ENCODE measurements at places on chromosomes 2 and 18.
A peak's percentile ranks its signal among the peaks of the same experiment; 100 is the strongest.

DNA sequence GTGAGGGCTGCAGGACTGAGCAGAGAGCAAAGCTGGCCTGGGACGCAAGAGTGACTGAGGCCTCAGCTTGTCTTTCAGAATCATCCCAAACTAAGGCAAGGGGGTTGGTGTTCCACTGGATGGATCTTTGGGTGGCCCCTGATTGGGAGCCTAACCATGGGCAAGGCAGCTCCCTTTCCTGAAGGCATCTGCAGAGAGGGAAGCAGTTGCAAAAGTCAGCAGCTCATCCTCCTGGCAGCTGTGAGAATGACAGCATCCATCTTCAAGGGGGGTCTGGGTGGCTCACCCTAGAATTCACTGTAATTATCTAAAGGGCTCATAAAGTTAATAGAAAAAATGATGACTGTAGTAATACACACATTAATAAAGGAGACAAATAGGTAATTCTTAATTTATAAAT, 46.5 kb upstream of the RAB31 start:
- DNase-seq = no peak

DNA sequence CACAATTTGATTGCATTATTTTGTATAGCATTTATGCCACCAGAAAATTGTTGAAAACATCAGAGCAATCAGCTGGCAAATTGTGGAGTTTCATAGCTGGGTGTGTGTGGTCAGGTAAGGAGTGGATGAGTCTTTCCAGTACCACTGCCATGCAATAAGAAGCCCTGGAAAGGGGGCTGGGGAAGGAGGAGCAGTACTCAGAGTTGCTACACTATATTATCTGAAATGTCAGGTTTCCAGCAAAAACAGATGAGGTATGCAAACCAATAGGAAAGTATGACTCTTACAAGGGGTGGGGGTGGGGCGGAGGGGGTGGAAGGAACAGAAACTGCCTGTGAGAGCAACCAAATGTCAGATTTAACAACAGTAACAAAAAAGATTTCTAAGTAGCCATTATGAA, 112.2 kb downstream of the SOS1 start:
- no peak for DNase-seq

- DNase-seq = no peak
Measured at GRCh38 chr2:193965263-193965662, 1691.8 kb upstream of the SLC39A10 start.

DNA sequence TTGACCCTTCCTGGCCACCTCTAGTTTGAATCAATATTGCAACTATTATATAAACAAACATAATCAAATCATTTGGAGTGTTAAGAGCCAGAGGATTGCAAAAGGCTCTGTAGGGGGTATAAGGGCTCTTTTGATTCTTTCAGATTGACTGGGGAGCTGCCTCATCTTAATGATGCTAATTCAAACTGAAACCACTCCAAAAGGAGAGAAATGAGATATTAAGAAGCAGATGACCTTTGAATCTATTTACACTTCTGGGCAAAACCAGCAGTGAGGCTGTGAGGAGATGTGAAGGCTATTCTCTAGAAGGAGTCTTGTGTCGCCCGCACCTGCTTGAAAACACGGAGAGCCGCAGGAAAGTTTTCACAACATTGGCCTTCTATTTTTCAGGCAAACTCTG, 311.2 kb upstream of the CRIM1 start:
- DNase-seq = no peak

GRCh38 chr2:232422051-232422450, 15.4 kb downstream of the ALPG start:
- DNase-seq = no peak

GRCh38 chr18:13889671-13890070, 25.7 kb downstream of the MC2R start:
- DNase-seq = no peak

DNA sequence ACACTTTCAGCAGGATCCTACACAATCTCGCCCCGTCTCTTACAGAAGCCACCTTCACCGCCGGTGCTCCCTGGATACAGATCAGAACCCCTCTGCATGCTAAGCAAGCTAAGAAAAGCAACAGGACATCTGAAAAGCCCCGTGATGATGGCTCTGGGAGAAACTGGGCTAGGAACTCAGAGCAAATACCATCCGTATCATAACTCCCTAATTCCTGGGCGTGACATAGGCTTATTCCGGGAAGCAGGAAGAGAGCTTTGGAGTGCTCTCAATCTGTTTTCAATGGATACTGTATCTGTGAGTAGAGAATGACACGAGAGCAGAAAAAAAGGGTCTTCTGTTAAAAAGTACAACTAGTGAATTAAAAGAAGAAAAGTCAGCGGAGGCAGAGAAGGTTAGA, 121.6 kb downstream of the SPP2 start:
- DNase-seq = no peak

- DNase-seq = no peak
Measured at GRCh38 chr2:41697389-41697788, 350.4 kb upstream of the PKDCC start.

- no peak for DNase-seq
Measured at GRCh38 chr2:208250388-208250787, 4.5 kb downstream of the IDH1 start.

DNA sequence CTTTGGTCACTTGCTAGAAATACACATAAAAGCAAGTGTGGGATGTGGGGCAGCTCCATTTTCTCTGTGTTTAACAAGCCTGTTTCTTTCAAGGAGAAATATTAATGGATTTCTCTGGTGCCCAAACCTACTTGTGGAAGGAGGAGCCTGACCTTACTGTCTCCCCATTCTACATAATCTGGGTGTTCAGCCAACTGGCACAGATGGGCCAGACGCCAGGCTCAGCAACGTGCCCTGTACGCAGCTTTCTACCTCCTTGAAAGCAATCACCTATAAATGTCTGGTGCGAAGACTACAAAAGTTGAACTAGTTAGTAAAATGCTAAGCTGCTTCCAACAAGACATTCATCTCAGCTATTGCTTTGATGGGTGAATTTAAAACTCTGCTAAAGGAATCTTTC, 33.2 kb upstream of the MYO3B start:
- no peak for DNase-seq

DNA sequence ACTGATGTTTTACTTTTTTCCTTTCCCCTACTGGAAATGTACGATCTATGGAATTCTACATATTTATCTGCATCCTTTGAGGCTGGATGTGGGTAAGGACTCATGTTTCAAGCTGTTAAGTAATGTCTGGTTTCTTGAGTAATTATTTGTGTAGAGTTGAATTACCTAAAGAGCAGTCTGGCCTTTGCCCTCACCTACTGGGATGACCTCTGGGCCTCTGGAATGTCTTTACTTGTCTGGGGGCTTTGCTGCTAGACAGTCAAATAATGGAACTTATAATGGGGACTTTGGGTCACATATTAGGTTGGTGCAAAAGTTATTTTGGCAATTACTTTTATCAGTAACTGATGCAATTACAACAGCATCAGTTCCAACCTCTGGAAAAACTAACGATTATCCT, 244.7 kb downstream of the CCDC178 start:
- DNase-seq = no peak

GRCh38 chr2:74148457-74149246, 940 bp upstream of the BOLA3 start:
- DNase-seq = no peak

- DNase-seq = no peak
Measured at GRCh38 chr2:213227458-213227857, 56.8 kb upstream of the SPAG16 start.

- no peak for DNase-seq
Measured at GRCh38 chr2:217980591-217980990, 22.2 kb downstream of the TNS1 start.

DNA sequence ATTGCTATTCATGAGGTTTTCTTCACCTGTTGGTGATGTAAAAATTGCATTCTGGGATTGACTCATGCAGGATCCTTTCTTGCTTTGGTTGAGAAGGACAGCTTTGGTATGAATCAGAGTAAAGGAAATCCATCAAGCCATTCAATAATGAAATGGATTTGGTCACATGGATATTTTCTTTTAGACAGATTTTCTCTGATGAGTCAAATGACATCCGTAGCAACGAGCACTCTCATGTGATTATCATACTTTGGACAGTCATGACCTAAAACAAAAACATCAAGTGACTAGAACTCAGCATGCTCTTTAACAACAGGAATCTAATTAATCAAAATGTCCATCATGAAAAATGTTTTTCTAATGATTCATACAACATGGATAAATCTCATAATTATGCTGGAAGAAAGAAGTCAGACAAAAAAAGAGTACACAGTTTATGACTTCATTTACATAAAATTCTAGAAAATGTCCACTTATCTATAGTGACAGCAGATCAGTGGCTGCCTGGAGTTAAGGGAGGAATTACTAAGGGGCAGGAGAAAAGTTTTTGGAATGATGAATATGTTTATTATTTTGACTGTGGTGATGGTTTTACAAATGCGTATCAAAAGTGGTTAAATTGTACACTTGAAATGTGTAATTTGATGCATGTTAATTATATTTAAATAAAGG, 30.7 kb downstream of the TRAK2 start:
- no peak for DNase-seq

DNA sequence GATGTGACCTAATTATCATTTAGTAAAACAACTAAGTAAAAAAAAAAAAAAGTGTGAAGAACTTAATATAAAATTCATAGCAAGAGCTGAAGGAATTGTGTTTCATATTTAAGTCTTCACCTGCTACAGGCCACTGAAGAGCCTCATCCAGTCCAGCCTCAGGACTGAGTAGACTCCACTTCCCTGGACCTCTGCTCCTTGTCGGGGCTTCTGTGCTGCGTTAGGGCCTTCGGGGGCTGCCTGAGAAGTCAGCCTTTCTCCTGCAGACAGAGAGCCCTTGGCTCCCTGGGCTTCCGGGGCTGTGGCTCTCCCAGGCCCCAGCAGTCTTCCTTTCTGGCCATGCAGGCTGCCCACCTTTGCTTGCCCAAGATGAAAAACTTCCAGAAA, 95.5 kb downstream of the MTCL1 start:
- no peak for DNase-seq

DNA sequence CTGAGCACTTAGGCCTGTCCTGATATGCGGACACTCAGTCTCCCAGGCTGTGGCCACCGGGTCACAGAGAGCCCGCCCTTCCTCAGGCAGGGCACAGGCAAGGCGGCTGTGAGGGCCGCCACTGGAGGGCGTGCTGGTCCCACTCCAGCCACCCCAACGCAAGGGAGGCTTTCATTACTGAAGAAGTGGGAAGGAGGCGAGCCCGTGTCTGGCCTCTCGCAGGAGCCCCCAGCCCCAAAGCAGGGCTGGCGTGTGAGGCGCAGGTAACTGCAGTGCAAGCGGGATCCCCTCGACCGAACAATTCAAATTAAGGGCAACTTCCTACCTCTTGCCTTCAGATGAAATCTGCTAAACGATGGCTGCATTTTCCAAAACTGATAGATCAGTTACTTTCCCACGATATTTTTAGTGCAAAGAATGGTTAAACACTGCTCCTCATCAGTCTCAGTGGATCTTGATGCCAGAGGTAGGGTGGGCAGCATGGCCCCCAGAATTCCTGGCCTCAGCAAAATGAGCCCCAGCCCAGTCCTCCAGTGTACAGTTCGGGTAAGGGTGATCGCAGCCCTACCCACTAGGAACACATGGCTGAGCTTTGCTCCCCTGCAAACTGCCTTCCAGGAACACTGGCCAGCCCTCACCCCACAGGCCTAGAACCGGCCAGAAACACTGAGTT, 97.2 kb downstream of the SEPTIN10 start:
- DNase-seq = peak; percentile 98

- DNase-seq = no peak
Measured at GRCh38 chr2:74619651-74620297, 28.4 kb downstream of the M1AP start.

DNA sequence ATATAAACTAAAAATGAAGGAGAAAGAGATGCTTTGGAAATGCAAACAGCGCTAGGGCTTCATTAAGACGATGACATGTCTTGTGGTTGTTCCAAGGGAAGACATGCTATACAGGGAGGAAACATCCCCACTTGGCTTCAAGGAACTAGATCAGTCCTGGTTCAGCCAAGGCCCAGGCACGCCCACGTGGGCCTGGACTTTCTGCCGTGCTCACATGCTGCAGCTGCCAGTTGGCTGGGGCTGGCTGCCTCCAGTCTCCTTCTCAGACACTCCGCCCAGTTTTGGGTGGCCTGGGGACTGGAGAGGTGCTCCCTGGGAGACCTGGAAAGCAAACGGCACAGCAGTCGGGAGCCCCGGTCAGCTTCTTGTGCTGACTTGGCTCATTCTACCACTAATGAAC, 109.6 kb downstream of the GLI2 start:
- no peak for DNase-seq

DNA sequence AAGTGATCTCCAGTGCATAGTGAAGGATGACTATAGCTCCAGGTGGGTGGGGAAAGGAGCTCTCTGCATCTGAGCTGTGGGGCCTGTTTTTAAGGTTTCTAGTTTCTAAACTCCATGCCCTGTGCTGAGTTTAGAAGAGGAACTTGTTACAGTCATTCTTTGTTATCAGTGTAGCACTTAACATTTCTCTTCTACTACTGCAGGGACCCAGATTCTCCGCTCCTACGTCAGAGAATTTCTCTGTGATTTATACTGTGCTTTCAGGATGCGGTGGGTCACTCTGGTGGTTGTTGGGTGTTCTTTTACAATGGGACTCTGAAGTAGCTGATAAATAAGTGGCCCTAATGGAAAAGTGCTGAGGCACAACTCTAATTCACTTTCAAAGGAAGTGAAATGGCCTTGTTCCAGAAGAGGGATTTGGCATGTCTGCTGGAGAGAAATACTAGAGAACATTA, 122.0 kb downstream of the WDSUB1 start:
- DNase-seq = no peak

GRCh38 chr2:218895326-218895725, 14.7 kb downstream of the WNT10A start:
- no peak for DNase-seq

GRCh38 chr2:82256983-82257632, 1952.6 kb upstream of the LRRTM1 start:
- DNase-seq = no peak

- no peak for DNase-seq
Measured at GRCh38 chr2:88429929-88430328, 22.6 kb downstream of the FOXI3 start.

DNA sequence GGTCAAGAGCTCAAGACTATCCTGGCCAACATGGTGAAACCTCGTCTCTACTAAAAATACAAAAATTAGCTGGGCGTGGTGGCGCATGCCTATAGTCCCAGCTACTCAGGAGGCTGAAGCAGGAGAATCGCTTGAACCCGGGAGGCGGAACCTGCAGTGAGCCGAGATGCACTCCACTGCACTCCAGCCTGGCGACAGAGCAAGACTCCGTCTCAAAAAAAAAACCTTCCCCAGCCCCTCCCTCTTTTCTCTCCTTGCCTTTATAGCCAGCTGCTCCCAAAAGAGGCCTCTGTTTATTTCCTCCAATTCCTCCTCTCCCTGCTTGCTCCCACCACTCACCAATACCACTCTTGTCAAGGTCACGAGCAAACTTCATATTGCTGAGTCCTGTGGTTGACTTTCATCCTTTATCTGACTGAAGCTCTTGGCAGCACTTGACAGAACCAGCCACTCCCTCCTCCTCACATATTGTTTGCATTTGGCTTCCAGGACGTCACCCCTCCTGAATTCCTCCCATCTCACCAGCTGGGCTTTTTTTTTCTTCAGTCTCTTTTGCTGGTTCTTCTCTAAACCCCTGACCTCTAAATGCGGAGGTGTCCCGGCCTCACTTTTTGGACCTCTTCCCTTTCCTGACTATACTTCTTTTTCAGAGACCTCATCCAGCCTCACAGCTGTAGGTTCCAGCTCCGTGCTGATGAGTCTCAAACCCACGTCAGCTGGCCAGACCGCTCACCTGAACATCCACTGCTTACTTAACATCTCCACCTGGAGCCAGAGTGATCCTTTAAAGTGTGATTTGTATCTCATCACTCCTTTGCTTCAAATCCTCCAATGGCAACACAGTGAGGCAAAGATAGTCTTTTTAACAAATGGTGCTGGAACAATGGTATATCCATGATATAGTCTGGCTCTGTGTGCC, 84.6 kb upstream of the CAB39 start:
- DNase-seq = no peak

- no peak for DNase-seq
Measured at GRCh38 chr2:152462779-152463178, 127.8 kb downstream of the FMNL2 start.
